ENCODE measurements at places on chromosomes 2 and 18.

GRCh38 chr2:107195631-107196030, 309.7 kb upstream of the ST6GAL2 start:
- no peak for DNase-seq

DNA sequence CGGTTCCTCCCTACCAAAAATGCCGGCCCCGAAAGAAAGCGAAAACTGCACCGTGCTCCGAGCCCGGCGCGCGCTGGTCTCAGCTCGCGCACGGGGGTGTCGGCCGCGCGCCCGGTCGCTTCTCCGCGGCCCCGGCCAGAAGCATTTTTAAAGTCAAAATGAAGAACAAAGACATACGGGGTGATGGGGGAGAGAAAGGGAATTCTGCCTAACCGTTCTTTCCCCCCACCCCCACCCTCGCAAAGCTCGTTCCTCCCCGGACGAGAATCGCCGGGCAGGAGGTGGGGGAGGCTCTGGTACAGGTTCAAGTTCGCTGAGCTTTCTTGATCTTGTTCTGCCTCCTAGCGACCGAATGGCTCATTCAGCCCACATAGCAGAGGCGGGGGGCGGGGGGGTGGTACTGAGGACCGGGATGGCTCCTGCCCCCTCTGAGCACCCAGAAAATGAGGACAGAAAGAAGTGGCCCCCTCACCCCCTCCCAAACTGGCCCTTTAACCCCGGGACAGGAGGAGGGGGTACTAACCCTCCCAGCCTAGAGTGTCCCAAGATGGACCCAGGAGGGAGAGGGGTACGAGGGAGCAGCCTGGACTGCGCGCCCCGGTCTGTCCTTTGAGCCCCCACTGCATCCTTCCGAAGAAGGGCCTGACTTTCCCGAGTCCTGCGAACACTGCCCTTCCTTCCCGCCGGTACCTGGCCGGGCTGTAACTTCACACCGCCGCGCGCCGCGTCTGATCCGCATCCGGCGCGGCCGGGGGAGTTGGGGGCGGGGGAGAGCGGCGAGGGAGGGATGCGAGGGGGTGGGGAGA, 3.1 kb downstream of the BCL11A start:
- peak; percentile 82 for DNase-seq

GRCh38 chr18:79396431-79397246, 909 bp downstream of the NFATC1 start:
- no peak for DNase-seq

DNA sequence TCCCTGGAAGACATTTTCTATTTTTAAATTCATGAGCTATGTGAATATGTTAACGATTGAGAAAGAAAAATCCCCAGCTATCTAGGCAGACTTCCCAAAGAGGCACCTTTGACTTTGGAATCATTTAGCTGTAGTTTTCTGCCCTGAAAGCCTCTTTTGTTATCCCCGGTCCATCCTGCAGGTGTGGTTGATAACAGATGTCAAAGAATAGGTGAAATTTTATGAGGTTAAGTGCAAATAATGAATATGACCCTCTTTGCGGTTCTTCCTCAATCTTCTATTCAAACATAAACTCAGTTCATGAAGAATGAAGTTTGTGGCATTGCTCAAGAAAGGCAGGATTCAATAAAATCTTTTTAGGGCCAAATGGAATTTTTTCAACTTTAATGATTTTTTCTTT, 51.6 kb upstream of the ATP8B1 start:
- no peak for DNase-seq

GRCh38 chr2:98269830-98270229, 76.4 kb upstream of the CNGA3 start:
- no peak for DNase-seq
